Smooth muscle cell of trachea (primary cell): ENCODE measurements at places on chromosomes 3 and 15. TPM values are rescaled to one million over a fixed set of nuclear protein-coding genes. Genes with fewer than 3 reads are reported as not detected.

PLA2G4E gene
- total RNA-seq, result under 0.01 TPM in 1 of 2 replicates, not detected in the other

STAB1 gene
- total RNA-seq, result 0.17 and 1.6 TPM in 2 replicates

SCN11A gene
- under 0.01 and 0.17 TPM in 2 replicates for total RNA-seq

PFKFB4 gene
- total RNA-seq, result 10.0 and 12.2 TPM in 2 replicates

MAP1A gene
- 150 and 180 TPM in 2 replicates for total RNA-seq

ITGA11 gene
- 3.1 and 8.6 TPM in 2 replicates for total RNA-seq

TERC gene
- total RNA-seq, result 254 and 264 TPM in 2 replicates

PP2D1 gene
- not detected in 2 replicates for total RNA-seq

C3orf85 gene
- total RNA-seq, result not detected in 2 replicates

GOLGA8Q gene
- 1.5 and 2.6 TPM in 2 replicates for total RNA-seq

PRICKLE2 gene
- 40.7 and 42.8 TPM in 2 replicates for total RNA-seq

NUSAP1 gene
- 9.1 and 107 TPM in 2 replicates for total RNA-seq

RUBCN gene
- total RNA-seq, result 12.5 and 15.5 TPM in 2 replicates

DNAH12 gene
- under 0.01 and 0.17 TPM in 2 replicates for total RNA-seq

CHST2 gene
- 7.6 and 8.3 TPM in 2 replicates for total RNA-seq
